Pons (tissue), 1 donor: ENCODE measurements at places on chromosomes 6 and 20.
A peak's percentile ranks its signal among the peaks of the same experiment; 100 is the strongest.

DNA sequence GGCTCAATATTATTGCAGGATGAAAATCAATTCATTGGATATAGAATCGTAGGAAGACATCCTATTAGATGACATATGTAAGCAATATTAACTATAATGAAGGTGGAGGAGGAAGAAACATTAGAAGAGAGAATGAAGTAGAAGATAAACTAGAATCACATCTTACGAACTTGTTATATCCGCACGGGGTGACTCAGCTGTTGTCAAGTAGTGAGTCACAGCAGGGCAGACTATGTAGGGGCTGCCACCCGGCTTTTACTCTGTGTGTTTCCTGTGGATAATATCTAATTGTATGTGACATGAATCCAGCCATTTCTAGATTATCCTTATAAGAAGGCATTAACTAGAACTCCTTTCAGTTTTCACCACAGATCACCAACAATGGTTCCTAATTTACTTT, 520.2 kb downstream of the DOK5 start:
- no peak for DNase-seq

GRCh38 chr6:2651961-2652360, 98.8 kb downstream of the MYLK4 start:
- DNase-seq: no peak

- no peak for DNase-seq
Measured at GRCh38 chr20:17499041-17499440, 32.1 kb downstream of the BFSP1 start.

- no peak for DNase-seq
Measured at GRCh38 chr6:126167726-126168125, 172.2 kb upstream of the CENPW start.

DNA sequence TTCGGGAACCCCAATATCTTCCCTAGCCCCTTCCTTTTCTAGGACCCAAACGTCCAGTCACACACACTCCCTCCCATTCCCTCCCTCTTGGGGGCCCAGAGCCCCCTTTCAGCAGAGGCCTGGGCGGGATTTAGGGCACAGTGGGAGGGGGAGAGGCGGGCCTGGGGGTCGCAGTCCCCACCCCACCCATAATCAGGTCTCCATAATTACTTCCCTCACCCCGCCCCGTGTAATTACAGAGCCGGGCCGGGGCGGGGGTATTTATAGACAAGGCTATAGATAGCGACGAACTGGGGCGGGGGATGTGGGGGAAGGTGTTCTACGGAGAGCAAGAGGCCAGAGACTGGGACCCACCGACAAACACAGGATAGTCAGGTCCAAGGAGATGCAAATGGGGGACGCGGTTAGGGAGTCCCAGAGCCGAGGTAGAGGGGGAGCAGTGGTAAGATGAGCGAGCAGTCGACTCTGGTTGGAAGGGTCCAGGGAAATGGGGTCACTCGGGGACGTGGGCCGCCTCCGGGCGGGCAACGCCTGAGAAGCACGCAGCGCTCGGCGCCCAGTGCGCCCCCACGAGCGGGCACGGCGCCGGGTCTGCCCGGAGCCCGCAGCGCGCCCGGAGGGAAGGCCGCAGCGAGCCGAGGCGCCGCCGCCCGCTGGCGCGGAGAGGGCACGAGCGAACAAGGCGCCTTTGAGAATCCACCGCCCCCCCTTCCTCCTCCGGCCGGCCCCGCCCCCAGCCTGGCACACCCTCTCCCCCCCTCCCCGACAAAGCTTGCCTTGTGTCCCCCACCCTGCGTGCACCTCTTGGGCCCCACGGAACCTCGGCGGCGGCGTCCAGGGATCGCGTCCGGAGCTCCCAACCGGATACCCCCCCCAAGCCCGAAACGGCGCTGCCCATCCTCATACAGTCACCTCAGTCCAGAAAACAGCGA, 670 bp upstream of the COL11A2 start:
- peak; percentile 66 for DNase-seq

DNA sequence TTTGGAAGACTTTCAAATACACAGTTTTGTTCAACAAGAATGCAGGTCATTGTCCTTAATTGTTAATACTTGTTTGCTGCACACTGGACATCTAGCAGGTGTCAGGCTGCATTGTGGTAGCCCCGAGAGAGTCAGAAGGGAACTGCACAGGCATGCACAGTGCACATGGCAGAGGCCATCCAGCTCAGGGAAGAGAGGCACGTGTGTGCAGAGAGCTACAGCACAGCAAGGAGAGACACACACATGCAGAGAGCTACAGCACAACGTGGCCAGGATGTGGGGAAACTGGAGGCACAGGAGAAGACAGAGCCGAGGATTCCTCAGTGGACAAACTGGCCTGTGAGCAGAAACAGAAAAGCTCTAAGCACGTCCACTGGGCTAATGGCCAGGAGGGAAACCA, 272.0 kb downstream of the SMOC2 start:
- no peak for DNase-seq

DNA sequence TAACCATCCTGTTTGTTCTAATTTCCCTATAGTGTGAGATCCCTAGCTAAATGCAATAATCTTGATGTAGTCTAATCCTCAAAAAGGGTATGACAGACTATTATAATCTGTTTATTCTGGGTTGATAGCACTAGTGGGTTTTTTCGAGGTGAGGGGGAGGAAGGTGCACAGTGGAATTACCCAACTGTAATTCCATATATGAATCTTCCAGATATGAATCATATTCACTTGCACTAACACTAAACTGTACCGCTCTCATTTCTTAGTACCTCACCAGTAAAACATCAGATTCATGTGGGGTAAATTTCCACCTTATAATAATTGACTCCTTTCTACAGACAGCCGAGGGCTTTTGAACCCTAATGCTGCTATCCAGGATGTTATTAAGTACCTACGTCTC, 16.5 kb downstream of the NCOA7 start:
- DNase-seq: no peak

- no peak for DNase-seq
Measured at GRCh38 chr6:131998255-131998982, 47.2 kb upstream of the CCN2 start.

DNA sequence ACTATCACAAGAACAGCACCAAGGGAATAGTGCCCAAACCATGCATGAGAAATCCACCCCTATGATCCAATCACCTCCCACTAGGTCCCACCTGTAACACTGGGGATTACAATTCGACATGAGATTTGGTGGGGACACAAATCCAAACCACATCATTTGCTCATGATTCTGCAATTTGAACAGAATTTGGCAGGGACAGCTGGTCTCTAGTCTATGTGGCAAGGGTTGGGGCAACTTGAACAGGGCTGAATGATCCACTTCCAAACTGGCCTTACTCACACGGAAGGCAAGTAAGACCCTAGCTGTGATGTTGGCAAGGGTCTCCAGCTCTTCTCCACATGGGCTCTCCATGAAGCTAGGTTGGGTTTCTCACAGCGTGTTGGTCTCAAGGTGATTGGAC, 10.1 kb upstream of the FKBP5 start:
- no peak for DNase-seq

- no peak for DNase-seq
Measured at GRCh38 chr20:618980-619379, 8.9 kb upstream of the TCF15 start.

DNA sequence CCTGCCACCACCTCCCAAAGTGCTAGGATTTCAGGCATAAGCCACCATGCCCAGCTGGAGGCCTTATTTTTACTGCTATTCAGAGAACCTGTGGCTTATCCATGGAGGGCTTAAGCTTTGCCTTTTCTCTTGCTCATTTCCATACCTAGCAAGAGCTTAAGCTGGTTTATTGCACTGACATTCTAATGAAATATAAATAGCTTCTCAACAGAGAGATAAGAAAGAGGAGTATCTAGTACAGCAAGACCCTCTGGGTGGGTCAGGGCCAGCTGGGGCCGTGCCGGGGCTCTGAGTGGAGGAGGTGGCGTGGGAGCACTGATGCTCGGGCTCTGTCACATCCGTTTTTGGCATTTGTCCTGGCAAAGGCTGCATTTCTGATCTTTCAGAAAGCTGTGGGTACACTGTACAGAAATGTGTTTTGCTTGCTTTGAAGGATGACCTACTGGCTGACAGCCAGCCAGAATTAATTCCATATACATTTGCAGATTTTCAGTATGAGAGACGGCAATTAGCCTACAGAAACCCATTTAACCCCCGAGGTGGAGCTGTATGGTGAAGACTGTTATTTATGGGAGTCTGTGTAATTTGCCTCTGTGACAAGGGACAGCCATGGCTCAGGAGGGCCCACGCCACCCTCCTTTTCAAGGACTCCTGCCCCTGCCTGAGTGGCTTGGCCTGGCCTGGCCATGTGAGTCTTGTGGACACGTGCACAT, 181.6 kb upstream of the AKAP12 start:
- DNase-seq: no peak

DNA sequence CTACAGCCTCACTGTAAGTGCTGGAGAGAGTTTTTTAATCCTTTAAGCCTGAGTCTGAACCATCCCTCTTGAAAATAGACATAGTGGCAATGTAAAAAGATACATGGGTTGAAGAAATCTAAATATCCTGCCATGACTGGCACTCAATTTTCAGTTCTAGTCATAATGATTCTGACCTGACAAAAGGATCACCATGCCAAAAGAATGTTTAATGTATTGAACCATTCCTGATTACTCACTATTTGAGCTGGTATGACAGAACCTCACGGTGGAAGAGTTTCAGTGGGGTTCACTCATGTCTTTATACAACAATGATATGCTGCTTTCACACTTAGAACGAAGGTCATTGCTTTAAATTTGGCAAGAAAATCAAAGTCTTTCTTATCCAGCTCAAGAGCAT, 93.4 kb downstream of the HIVEP2 start:
- no peak for DNase-seq

- no peak for DNase-seq
Measured at GRCh38 chr20:41219824-41220223, 82.5 kb downstream of the PLCG1 start.

GRCh38 chr6:103570431-103570830, 1289.3 kb downstream of the HACE1 start:
- DNase-seq: no peak

DNA sequence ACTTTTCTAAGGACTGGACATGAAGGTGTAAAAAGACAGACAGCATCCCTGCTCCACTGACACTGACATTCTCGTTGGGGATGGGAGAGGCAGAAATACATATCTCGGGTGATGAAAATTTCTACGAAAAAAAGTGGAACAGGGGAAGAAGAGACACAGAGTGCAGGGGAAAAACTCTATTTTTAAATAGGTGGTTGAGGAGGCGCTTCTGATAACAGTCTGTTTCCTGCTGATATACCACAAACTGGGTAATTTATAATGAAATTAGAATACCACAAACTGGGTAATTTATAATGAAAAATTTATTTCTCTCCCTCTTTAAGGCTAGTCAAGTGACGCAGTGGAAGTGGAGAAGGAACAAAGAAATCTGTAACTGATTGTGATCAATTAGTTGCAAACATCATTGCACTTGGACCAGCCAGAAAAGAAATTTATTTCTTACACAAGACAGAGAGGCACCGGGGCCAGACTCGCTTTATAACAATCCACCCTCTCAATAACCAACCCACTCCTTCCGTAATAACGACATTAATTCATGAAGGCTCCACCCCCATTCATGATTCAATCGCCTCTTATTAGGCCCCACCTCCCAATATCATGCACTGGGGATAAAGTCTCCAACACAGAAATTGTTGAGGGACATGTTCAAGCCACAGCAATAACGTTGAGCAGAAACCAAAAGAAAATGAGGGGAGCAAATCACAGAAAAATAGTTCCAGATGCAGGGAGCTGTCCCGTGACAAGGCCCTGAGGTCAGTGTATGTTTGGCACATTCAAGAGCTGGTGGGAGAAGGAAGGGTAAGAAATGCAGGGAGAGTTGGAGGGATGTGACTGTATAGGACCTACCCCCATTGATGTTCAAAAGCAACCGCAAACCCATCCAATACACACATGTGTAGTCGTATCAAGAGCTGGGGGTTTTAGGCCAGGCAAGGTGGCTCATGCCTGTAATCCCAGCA, 6.6 kb upstream of the SRSF6 start:
- no peak for DNase-seq

- no peak for DNase-seq
Measured at GRCh38 chr20:58888521-58889333, 36.2 kb downstream of the GNAS start.

DNA sequence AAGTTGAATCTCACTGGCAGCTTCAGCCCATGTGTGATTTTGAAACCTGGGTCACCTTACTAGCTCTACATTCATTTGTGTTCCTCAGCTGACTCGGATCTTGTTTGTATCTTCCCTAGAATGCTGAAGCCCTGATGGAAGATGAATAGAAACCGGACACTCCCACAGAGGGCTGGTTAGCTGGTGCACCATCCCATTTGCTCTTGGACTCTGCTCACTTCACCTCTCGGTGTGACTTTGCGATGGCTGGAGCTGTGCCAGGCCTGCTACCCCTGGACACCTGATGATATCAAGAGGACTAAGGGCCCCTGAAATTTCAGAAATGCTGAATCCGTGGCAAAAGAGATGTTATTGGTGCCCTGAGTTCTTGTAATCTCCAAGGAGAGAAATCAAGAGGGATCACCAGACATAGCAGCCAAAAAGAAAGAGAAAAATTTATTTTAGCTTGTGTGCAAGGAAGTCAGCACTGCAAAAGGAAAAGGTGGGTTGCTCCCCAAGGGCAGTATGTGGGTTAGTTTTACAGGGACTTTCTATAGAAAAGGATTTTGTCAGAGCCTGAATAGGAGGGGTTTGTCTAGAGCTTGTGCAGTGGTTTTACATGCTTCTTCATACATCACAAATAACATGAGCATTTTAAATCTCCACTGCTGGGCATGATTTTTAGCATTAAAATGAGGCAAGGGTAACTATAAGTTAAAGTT, 426.3 kb upstream of the NOX3 start:
- DNase-seq: no peak

DNA sequence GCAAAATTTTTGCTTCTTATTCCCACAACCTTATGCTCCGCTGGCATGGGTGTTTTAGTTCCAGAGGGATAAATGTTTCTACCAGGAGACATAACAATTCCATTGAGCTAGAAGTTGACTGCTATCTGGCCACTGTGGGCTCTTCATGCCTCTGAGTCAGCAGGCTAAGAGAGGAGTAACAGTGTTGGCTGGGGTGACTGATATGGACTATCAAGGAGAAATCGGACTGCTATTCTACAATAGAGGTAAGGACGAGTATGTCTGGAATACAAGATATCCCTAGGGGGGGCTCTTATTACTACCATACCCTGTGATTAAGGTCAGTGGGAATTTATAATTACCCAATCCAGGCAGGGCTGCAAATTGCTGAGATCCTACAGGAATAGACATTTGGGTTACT, 26.9 kb downstream of the FBXO30 start:
- no peak for DNase-seq

- no peak for DNase-seq
Measured at GRCh38 chr6:155894758-155895157, 439.1 kb upstream of the NOX3 start.

DNA sequence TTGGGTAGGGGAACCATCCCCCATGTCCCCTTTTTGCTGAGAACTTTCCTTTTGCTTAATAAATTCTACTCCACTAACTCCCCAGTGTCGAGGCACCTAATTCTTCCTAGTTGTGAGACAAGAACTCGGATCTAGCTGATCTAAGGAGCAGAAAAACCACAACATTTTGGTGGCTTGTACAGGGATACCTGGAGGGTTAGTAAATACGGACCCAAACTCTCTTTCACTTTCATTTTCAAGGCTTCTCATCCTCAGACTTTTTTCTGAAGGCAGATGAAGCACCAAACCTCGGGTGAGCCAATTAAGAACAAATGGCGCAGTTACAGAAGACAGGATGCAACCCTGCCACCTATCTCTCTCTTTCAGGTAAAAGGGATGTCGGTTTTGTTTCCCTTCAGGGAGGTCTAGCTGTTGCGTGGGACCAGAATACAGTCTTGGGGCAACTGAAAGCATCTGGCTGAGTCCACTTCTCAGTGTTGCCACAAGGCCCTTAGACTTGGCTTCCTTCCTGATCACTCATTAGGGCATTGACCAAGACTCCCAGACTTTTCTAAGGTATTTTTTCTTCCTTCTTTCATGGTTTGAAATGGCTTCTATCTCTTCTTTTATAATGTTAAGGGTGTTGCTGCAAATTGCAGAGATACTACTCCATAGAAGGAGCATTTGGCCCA, 11.1 kb upstream of the HTR1B start:
- DNase-seq: no peak
